ENCODE measurements at places on chromosomes 16 and 17. TPM values are rescaled to one million over a fixed set of nuclear protein-coding genes. Genes with fewer than 3 reads are reported as not detected.
A peak's percentile ranks its signal among the peaks of the same experiment; 100 is the strongest.

DNA sequence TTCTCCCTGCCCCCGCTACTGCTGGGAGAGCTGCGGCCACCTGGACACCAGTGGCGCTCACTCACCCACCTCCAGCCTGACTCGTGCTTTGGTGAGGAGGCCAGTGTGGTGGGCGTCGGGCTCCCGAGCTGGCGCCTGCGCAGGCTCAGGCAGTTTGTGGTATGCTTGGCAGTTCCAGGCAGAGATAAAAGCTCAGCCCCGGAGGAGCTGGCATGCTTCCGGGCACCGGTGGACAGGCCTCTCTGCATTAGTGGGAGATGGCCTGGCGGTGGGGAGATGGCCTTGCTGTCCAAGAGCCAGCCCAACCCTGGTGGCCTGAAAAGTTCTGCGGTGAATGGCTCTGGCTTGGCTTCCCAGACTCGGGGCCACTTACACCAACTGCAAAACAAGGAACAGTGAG, 4.1 kb downstream of the ADGRG1 start:
- DNase-seq: no peak

DNA sequence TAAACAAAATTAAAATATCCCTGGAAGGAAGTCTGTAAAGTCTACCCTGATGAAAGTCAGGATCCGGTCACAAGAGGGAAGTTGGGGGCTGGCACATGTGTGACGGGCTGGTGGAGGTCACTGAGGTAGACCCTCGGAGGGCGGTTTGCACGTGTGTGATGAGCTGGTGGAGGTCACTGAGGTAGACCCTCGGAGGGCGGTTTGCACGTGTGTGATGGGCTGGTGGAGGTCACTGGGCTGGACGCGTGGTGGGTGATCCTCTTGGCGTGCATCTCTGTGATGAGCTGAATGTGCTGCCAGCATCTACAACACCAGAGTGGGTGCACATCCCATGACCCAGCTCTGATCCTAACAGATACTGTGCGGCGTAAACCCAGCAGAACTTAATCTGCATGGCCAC, 43.7 kb upstream of the METRNL start:
- no peak for DNase-seq

CD300LD gene
- total RNA-seq: not detected

- DNase-seq: no peak
These were observed 9.7 kb downstream of the HS3ST3B1 start for GRCh38 chr17:14310605-14311004.

ENPP7 gene
- total RNA-seq: not detected

DNA sequence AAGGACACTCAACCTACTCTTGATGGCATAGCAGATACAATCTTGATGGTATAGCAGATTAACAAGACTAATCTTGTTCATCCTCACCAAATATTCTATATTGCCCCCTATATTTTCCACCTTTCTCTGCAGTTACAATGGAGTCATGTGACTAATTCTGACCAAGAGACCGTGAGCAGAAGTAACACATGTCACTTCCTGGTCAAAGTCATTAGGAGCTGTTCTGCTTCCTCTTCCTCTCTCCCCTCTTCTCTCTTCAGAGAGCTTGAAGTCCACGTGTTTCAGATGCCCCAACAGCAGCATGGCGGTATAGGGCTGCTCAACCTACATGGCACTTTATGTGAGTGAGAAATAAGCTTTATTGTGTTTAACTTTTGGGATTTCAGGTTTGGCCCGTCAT, 55.3 kb upstream of the ERCC4 start:
- no peak for DNase-seq

DNA sequence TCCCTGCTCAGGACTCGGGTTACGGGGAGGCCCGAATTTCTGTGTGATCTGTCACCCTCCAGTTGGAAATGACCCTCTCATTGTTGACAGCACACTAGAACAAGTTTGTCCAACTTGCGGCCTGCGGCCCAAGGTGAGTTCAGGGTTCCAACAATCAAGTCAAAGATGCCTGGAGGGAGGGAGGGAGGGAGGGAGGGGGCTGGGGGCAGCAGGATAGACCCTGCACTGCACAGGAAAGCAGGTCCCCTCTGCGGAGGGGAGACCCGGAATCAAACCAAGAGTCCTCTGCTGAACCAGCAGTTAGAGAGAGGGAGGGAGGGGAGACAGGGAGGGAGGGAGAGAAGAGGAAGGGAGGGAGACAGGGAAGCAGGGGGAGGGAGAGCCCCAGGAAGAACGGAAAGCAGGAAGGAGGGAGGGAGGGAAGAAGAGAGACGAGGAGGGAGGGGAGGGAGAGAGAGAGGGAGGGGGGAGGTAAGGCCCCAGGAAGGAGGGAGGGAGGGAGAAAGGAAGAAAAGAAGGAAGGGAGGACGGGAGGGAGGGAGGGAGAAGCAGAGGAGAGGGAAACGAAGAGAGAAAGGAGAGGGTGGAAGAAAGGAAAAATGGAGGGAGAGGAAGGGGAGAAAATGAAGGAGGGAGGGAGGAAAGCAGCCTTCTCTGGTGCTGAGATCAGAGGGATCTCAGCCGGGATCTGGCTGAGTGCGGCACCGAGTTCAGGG, 96.7 kb upstream of the CDH5 start:
- DNase-seq: no peak

DNA sequence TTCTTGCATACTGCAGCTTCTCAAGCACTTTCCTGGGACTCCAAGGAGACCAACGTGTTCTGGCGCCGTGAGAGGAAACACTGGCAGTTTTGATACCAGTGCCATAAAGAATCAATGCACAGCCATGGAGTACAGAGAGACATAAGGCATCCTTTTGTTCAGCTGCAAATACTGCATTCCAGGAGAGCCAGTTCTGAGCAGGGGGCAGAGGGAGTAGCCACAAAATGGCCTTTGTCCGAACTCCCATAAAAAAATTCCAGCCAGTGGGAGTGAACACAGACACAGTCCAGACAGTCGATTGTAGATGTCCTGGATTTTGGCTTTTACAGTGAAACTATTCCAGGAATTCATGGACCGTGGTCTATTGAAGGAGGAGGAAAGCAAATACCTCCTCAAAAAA, 36.2 kb upstream of the TEKT3 start:
- peak; percentile 59 for DNase-seq

RNF157 gene
- total RNA-seq: 3.9 TPM

DNA sequence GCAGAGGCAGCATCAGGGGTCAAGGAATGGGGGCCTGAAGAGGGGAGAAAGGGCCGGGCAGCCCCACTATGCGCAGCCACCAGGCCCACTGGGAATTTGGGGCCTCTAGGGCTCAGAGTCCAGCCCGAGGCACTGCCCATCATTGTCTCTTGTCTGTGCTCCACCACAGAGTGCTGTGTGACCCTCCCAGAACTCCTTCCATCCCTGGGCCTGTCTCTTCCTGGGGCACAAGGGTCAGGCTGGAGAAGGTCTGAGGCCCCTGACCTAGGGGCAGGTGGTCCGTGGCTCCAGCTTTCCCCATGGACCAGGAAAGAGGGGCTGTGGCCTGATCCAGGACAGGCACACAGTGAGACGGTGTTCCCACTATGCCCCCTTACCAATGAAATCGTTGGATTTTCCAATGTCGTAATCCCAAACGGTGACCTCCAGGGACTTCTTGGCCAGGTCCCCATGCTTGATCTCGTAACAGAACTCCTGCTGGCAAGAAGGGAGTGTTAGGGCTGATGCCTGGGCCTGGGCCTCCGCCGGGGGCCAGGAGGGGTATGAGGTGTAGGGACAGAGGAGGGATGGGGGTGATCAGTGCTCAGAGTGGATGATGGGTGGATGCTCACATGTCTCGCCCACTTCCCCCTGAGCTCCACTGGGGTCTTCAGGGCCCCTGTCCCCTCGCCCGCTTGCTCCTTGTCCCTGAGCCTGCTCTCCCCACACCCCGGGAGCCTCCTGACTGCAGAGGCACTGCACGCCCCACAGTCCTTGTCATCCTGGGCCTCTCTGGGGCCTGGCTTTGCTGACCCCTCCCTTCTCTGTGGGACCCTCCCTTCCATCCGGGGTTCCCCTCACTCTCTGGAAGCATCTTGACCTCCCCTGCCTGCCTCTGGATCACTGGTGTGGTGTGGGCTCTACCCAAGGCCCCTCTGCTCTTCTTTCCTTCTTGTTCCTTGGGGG, 10.7 kb downstream of the SCGB1C2 start:
- DNase-seq: no peak

DNA sequence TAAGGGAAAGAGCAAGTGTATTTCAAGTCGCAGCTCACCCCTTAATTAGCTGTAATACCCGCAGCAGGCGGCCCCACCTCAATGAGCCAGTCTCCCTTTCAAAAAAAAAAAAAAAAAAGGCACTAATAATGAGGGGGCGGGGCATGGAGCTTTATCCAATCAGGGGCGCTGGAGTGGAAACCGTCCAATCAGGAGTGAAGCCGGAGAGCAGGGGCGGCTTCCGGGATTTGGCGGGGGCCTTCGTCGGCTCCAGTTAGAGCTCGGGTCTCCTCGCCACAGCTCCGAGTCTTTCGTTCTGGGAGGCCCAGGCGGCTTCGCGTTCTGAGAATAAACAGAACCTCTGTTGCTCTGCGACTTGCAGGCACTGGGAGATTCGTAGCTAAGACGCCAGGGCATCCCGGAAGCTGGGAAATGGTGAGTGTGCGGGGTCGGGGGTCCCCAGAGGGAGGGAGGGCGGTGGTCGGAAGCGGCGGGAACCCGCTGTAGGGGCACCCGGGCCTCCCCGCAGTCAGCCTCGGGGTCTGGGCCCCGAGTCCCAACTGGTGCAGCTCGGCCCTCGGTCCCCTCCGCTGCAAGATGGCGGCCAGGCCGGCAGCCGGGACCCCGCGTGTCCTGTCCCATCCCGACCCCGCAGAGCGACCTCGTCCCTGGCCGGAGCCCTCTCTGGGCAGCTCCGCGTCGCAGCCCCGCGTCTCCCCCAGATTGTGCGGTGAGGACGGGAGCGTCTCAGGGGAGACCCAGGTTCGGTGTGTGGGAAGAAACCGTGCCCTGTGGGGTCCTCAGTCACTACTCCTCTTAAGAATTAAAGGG, at the start of gene ZNF267:
Gene ZNF267 (plus strand): TSS at position 252 of the 810 bp plus-strand sequence. CDS start 160 bp downstream, at position 412.
- peak; percentile 95 for DNase-seq

SEPTIN12 gene
- total RNA-seq: 0.76 TPM

WFIKKN1 gene
- total RNA-seq: 0.74 TPM

WNT9B gene
- not detected for total RNA-seq

DNA sequence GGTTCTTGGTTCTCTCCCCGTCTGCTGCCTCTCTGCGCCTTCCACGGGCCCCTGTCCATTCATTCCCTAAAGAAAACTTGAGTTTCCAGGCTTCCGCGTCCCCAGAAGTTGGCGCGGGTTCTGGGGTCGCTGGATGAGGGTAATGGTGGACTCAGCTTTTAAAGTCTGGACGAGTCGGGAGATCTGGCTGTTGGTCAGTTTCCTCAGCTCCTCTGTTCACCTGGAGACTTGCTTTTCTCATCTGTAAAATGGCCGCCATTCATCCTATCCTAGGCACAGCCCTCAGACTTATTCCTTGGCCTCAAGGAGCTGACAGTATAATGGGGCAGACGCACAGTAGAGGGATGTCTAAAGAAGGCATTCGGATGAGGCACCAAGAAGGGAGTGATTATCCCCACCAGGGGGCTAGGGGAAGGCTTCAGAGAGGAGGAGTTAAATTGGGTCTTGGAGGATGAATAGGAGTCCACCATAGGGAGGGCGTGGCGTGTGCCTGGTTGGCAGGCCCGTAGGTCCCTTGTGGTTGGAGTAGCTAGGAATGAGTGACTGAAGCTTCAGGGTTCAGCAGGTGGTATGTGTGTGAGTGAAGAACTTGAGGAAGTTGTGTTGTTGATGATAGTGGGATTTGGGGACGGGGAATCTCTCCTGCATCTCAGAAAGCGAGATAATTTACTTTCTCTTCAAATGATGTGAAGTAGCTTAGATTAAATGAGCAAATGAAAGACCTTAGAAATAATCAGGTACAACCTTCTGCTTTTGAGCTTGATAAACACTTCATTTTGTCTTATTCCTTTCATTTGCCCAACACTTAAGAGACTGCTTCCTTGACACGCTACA, 652 bp downstream of the VPS35L start:
- no peak for DNase-seq

DNA sequence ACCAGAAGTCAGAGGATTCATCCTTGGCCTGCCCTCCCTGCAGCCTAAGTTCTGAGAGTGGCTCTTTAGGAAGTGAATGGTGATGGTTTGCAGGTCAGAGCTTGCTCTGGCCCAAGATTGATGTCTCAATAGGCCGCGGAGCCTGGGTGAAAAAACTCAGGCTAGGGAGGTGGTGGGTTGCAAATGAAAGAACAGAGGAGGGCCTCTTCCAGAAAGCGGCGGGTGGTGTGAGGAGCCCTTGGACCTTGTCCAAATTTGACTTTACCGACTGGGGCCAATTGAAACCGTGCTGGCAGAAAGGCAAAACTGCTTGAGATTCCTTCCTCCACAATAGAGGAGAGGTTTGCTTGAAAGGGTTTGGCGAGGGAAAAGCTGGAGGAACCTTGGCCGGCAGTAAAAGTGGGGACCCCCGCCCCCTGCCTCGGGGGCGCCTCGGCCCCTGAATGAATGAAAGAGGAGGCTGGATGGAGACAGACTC, 331.3 kb downstream of the SEC14L1 start:
- peak; percentile 28 for DNase-seq

CCL17 gene
- total RNA-seq: not detected

CD300LB gene
- total RNA-seq: not detected

- DNase-seq: no peak
These were observed 743.1 kb downstream of the KCNJ18 start for GRCh38 chr17:22435231-22435974.

- no peak for DNase-seq
These were observed 66.3 kb downstream of the CLEC16A start for GRCh38 chr16:11010575-11011221.

DNA sequence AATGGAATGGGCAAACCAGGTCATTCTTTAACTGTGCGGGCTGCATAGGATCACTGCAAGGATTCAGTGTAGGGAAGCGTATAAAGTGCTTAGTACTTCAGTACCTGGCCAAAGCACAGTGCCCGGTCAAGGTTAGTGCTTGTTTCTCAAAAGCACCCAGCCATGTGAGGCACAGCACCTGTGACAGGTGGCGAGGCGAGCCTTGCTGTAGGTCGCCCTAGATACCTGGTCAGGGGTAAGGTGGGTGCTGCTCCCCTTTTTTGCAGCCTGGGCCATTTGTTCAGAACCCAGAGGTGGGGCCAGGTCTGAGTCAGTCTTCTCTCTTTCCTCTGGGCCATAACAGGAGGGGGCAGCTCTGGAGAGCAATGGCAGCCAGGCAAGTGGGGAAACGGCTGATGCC, 172.0 kb downstream of the IRF8 start:
- no peak for DNase-seq

- DNase-seq: no peak
These were observed 22.5 kb downstream of the BANP start for GRCh38 chr16:87973717-87974116.

ABCC11 gene
- total RNA-seq: not detected

DNA sequence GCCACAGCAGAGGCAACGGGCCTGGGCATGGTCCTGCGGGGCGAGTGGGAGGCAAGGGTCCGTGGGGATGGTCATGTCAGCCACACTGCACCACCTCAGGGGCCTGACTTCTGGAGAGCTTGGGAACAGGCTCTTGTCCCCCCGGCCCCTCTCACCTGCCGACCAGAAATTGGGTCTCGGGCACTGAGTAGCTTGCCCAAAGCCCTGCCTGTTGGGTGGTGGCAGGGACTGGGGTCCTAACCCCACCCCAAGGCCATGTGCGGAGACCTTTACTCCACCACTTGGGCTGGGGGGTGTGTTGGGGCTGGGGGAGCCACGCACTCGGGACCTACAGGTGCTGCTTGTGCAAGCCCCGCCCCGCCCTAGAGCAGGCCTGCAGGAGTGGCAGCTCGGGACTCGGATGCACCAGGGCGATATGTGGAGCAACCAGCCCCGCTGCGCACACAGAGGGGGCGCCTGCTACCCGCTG, 24.2 kb upstream of the CHMP6 start:
- no peak for DNase-seq

GRCh38 chr17:50532452-50533024, at the start of gene EPN3:
EPN3 (plus strand) TSS chr17:50532735; CDS start chr17:50536557, 3,822 bp downstream.
- peak; percentile 83 for DNase-seq

GRCh38 chr17:47996201-47996600, 25.3 kb downstream of the CDK5RAP3 start:
- no peak for DNase-seq

YBX2 gene
- 16.3 TPM for total RNA-seq

All from HT-29 (cell line).